Breast epithelium (tissue), 4 donors: ENCODE measurements at places on chromosomes 3 and 15. TPM values are rescaled to one million over a fixed set of nuclear protein-coding genes. Genes with fewer than 3 reads are reported as not detected.

ACTC1 gene
- total RNA-seq: not detected

ERICH6 gene
- 0.48 TPM for total RNA-seq

KLHL40 gene
- not detected for total RNA-seq

TRPM1 gene
- total RNA-seq: not detected

NR1I2 gene
- total RNA-seq: 0.32 TPM

CFAP161 gene
- total RNA-seq: not detected

ST8SIA2 gene
- not detected for total RNA-seq

TMC3 gene
- not detected for total RNA-seq

FBXO22 gene
- total RNA-seq: 25.3 TPM

WWTR1 gene
- 98.2 TPM for total RNA-seq

RHO gene
- total RNA-seq: 0.15 TPM

LRTM1 gene
- total RNA-seq: not detected

DNA sequence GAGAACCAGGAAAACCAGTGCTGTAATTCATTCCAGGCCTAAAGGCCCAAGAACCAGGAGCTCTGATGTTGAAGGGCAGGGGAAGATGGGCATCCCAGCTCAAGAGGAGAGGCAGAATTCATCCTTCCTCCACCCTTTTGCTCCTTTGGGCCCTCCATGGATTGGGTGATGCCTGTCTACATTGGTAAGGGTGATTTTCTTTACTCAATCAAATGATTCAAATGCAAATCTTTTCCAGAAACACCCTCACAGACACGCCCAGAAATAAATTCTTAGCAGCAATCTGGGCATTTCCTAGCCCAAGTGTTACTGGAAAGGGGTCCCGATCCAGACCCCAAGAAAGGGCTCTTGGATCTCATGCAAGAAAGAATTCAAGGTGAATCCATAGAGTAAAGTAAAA lies 17.6 kb upstream of the APOD start:
- no peak for DNase-seq

- no peak for DNase-seq
Observed at GRCh38 chr3:160677459-160677881, 510 bp downstream of the ARL14 start.

GRCh38 chr15:90219421-90220141 lies 14.2 kb downstream of the CIB1 start:
- DNase-seq: no peak

DNA sequence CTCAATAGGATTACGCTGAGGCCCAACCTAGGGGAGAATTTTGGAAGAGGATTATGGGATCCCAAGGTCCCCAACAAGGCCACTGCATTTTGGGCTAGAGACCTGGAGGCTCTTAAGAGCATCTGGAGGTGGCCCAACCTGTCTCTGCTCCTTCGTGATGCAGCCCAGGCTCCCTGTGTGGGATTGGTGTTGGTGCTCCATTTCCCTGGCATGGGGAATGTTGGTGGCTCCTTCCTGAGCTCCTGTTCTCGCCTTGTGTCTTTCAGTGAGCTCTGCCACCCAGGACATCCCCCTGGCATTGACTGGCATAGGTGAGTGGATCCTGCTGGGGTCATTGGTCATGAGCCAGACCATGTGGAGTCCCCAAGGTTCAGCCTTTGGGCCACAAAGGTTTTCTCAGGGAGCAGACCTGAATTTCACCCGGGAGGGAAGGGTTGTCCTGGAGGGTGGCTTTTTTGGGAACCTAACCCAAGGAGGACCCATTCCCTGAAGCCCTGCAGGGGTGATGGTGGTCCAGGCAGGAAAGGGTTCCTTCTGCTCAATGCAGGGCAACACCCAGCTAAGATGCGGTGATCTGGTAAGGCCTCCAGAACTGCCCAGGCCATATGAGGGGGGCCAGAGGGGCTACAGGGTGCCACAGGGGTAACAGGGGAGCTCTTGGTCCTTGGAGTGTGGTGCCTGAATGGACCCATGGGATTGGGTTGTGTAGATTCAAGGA lies 202.5 kb downstream of the UBE3A start:
- DNase-seq: no peak

DNA sequence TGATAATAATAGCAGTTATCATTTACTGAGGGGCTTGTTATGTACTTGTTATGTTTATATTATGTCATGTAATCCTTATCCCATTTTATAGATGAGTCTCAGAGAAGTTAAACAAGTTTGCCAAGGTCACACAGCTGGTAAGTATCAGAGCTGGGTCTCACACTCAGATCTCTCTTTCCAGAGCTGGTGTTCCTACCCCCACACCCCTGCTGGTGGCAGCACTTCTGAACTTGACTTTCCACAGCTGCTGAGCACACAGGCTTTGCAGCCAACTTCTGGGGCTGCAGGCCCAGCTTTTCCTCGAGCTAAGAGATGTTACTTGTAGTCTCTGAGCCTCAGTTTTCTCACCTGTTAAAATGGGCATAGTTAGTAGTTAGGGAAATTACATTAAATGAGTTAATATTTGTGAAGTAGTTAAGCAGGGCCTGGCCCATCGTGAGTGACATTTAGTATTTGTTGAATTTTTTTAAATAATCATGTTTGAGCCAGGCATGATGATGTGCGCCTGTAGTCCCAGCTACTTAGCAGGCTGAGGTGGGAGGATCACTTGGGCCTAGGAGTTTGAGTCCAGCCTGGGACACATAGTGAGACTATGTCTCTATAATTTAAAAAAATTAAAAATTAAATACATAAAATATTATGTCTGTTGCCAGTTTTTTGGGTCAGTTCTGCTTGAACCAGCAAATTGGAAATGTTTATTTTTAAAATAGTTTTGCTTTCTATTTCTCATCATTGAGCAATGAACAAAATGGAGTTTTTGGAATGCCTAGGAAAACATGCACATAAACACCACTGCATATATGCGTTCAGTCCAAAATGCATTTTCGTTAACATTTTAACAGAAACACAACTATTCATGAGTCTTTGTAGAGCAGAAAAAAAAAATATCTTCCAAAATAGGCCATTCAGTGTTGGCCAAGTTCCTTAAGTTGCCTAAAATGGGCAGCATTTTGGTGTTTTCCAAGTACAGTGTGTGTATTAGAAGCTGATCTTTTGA lies 87.3 kb downstream of the SMAD6 start:
- DNase-seq: no peak

GRCh38 chr3:108157273-108157672 lies 65.0 kb downstream of the IFT57 start:
- DNase-seq: no peak

DNA sequence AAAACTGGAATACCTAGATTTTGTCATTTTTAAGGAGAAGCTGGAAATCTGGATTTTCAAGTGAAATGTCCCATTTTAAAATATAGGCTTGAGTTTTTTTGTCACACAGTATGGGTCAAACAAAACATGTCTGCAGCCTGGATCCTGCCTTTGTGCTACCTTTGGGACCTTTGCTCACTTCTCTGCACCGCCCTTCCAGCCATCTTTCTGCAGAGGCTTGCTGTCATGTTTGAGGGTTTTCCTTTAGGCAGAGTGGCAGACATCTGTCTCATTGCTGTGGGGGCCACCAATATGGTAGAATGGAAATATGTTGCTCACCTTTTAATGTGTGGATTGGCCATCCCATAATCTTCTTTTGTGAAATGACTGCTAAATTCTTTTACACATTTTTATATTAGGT lies 136.3 kb downstream of the EEFSEC start:
- peak; percentile 3 for DNase-seq

GRCh38 chr3:42751609-42752008 lies 21.4 kb downstream of the CCDC13 start:
- no peak for DNase-seq

- DNase-seq: no peak
Observed at GRCh38 chr15:75738014-75738646, 25.5 kb upstream of the CSPG4 start.

DNA sequence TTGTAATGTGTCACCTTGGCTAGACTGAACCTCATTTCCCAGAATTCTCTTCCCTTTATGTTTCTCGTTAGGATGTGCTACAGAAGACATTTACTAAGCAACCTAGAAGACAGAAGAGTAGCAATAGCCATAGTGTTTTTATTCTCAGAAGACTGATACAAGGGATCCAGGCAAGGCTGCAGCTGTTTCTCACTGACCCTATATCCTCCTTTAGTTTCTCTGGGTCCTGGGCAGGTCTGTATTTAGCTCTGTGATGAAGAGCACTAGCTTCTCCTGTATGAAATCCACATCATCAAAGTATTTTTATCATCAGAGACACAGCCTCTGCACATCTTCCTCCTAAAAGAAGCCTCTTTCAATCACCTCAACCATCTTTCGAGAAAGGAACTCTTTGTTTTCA lies 72.5 kb downstream of the SUMF1 start:
- DNase-seq: no peak
